Stimulated activated CD8-positive, alpha-beta memory T cell treated with anti-CD3 and anti-CD28 coated beads, Interleukin-4, amount 100 ng/mL, for 24 hours (primary cell): ENCODE measurements at places on chromosomes 3 and 15.

- no peak for DNase-seq
These were observed 65.3 kb downstream of the FAIM start for GRCh38 chr3:138673641-138674530.

- DNase-seq = no peak
These were observed 39.3 kb downstream of the P3H2 start for GRCh38 chr3:190081389-190081788.

DNA sequence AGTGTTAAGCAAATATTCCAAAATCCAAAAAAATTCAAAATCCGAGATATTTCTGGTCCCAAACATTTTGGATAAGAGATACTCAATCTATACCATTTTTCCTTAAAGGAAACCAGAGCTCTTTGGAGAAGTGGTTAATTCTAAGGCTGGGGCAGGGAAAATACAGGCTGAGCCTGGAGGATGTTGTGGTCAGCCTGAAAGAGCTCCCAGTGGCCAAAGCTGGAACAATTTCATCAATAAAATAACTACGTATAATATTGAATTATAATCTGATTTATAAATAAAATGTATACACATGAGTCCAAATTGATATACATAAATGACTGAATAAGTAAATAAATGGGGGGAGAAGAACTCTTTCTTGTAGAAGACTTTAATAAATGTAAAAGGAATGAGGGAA is 24.6 kb downstream of the PPARG start:
- no peak for DNase-seq

DNA sequence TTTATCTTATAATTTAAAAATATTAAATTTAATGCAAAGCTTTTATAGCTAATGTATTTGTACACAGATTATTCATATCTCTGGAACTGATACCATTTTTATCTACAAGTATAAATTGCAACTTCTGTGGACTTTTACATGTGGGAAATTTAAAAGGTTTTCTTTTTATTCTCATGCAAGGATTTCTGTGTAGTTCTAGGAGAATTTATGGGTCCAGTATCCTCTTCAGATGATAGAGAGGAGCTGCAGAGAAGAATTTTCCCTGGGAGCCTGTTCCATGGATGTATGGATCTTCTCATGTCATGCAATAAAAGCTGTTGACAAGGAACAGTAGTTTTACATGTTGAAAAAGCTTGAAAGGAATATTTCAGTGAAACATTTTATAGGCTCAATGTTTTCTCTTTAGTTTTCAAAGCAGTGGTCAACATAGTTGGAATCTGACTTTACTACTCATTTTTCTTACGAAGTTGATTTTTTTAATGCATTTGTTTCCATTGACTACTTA is 119.7 kb downstream of the MCTP2 start:
- no peak for DNase-seq
